Anterior cingulate cortex (tissue), 58 donors: ENCODE measurements at places on chromosomes 13 and 19.
A peak's percentile ranks its signal among the peaks of the same experiment; 100 is the strongest.

GRCh38 chr13:114130837-114131582, 1.4 kb downstream of the RASA3 start:
- DNase-seq = no peak

DNA sequence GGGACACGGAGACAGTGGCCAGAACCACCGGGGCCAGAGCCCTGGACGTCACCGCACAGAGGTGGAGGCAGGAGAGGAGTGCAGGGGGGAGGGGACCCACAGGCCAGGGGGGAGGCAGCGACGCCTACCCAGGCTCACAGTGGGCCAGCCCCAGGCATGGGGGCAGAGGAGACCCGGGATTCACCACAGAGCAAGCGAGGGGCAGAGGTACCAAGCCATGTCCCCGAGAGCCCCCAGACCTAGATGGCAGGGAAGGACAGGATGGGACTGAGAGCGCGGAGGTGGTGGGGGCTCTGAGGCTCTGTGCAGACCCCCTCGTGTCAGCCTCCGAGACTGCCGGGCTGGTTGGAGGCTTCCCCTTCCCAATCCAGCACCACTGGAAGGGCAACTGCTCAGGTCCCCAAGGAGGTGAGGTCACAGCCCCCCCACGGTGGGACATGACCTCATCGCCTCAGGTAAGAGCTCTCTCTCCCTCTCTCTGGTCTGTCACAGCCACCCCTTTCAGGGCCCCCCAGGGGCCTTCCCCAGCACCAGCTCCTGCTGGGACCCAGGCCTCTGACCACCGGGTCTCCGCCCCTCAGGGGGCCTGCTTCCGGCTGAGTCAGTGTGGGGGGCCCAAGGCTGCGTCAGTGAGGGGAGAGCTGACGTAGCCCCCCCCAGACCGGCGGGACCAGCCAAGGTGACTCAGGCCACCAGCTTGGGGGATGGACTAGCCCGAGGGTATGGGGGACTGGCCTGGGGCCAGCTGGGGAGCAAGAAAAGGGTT, 2.2 kb upstream of the IL11 start:
- no peak for DNase-seq

DNA sequence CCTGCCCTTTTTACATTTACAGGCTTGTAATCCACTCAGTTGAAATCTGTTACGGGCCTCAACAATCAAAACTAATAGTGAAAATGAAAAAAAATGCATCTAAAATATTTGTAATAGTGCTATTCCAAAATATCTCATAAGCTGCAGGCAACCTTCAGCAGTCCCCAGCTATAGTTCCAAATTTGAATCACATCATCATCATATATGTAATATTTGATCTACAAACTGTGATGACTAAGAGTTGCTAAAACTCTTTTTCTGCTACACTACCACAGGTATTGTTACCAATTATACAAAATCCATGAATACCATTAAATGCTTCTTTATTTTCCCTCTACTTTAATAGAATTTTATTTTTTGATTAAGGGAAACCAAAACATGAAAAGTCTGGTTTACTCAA, 121.4 kb upstream of the RFC3 start:
- DNase-seq = no peak

- DNase-seq = no peak
Measured at GRCh38 chr19:35247526-35248309, 1.1 kb upstream of the LSR start.

GRCh38 chr13:24192811-24193162, 32.3 kb downstream of the SPATA13 start:
- no peak for DNase-seq

GRCh38 chr19:48551437-48552302, at the start of gene SULT2B1:
TSS of gene SULT2B1 (plus strand) at chr19:48552172. CDS start at chr19:48552253, 81 bp downstream.
- no peak for DNase-seq

GRCh38 chr13:40060296-40061007, 405.0 kb downstream of the COG6 start:
- DNase-seq = peak; percentile 64

DNA sequence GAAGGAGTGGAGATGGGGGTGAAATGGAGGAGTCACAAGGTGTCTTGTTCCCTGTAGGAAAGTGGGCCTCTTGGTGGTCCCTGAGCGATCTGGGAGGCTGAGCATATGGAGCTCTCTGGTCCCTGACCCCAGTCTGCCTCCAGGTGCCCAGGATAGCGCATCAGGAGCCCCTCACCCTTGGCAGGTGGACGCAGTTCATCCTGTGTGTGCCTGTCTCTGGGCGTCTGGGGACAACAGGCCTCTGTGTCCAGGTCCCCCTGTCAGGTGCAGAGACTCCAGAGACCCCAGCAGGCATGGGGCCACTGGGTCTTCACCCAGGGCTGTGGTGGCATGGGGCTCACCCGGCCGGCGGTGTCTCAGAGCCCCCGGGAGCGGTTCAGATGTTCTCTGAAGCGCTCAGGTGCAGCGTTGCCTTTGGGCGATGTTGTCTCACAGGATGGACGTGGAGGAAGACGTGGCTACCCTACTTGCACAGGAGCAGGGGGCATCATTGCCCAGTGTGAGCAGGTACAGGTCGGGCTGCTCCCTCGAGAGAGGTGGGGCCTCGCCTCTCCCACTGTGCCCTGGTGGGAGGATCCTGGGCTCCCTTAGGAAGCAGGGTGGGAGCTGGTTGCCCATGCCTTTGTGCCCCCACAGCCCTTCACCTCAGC, 58.1 kb upstream of the TPM4 start:
- no peak for DNase-seq

GRCh38 chr19:1385816-1386215, 2.1 kb downstream of the NDUFS7 start:
- no peak for DNase-seq

- DNase-seq = no peak
Measured at GRCh38 chr13:33146843-33147611, 130.8 kb downstream of the KL start.

- DNase-seq = no peak
Measured at GRCh38 chr13:106651442-106651841, 83.5 kb upstream of the ARGLU1 start.

DNA sequence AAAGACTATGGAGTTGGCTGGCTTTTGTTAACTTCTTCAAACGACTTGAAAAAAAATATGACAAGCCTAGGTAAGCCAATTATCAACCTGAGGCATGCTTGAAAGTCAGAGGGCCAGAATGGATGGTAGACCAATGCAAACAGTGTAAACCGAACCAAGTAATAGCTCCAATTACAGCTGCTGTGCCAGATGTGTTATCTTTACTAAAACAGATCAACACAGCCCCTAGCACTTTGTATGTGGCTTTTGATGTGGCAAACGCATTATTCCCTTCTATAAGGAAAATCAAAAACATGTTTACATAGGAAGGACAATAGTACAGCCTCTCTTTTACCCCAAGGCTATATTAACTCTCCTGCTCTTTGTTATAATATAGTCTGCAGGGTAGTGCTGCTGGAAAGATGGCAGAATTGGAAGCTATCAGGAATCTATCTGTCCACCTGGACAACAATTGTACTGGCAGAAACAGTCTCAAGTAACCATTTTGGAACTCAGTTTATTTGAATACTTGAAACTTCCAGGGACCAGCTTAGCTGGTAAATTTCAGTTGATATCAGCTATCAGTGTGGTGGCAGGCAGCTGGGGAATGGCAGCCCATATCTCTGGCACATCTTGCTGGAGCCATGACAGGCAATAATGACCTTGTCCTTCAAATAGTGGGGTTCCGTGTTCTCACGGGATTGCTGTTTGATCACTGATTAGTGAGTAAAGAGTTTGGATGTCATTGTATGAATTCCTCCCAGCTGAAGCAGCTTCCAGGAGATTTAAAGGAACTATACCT, 144.4 kb upstream of the WASF3 start:
- no peak for DNase-seq

DNA sequence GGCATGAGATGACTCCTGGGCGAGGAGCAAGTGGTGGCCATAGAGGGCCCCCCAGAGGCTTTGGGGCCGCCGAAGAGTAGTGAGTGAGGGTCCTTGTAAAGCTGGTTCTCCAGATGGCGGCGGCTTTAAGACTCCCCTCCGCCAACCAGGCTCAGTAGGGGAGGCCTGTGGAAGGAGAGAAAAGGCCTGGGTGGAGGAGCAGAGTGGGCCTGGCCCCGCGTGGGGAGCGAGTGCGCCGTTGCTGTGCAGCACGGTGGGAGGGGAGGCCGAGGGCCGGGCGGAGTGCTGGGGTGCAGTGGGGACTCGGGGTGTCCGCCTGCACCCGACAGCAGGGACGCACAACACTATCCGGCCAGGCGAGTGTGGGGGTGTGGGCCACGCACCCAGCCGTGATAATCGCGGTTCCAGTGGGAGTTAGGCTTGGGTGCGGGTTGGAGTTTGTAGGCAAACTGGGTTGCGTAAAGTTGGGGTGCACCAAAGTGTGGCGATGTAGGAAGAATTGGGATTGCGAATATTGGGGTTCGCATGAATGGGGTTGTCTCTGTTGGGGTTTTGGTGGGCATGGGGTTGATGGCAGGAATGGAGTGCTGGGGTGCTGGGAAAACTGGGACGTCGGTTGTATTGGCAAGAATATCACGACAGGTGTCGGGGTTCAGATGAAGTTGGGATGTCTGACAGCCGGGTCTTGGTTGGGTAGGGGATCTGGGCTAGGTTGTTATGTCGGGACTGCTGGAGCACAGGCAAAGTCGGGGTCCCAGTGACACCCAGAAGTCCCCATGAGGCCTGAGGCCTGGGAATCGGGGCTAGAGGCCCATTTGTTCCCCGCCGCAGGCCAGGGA, 687 bp upstream of the CIRBP start:
- DNase-seq = no peak

GRCh38 chr13:46165485-46166223, 16.3 kb downstream of the LCP1 start:
- no peak for DNase-seq

- DNase-seq = no peak
Measured at GRCh38 chr13:26681036-26681435, 79.5 kb downstream of the GPR12 start.

DNA sequence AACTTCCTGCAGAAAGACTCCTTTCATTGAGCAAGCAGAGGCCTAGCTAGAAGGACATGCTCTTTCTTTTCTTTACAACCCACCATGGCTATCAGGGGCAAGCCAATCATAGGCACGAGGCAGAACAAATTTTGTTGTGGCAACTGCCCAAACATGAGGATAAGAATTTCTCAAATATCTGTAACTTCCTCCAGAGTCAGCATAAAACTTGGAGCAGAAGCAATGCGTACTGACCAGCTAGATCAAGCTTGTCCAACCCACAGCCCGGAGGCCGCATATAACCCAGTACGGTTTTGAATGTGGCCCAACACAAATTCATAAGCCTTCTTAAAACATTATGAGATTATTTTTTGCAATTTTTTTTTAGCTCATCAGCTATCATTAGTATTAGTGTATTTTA, 87.0 kb upstream of the SOX21 start:
- no peak for DNase-seq

DNA sequence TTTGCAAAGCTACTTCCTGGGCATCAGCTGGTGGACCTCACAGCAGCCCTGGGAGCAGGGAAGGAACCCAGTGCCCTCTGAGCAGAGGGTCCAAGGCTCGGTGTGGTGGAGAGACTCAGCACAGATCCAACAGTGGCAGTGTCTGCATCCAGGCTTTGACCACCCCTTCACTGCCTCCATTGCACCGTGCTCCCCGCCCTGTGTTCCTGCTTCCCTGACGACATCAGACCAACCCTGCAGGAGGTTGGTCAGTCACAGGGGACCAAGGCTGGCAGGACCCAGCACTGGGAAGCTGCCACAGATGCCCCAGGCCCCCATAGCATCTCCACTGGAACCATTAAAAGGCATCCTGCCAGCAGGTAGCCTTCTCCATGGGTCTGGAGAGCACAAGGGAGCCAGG, 7.8 kb upstream of the VSTM2B start:
- DNase-seq = no peak

- DNase-seq = no peak
Measured at GRCh38 chr19:39927076-39927475, 7.4 kb downstream of the FCGBP start.

GRCh38 chr19:51194527-51195315, 30.2 kb upstream of the CD33 start:
- no peak for DNase-seq

GRCh38 chr19:48513289-48514122, 1.9 kb upstream of the LMTK3 start:
- DNase-seq = peak; percentile 79

- DNase-seq = no peak
Measured at GRCh38 chr19:50628146-50628545, 11.5 kb downstream of the SYT3 start.

DNA sequence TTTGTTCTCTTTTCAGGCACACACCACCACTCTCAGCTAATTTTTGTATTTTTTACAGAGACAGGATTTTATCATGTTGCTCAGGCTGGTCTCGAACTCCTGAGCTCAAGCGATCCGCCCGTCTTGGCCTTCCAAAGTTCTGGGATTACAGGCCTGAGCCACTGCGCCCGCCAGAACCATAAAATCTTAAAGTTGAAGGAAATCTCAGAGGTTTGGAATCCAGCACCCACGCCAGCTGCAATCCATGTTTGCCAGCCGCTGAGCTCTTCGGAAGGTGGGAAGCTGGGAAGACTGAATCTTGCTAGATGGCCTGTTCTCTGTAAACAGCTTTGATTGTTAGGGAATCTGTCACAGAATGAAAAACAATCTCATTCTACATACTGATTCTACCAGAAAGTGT, 38.5 kb downstream of the SPATA13 start:
- no peak for DNase-seq

DNA sequence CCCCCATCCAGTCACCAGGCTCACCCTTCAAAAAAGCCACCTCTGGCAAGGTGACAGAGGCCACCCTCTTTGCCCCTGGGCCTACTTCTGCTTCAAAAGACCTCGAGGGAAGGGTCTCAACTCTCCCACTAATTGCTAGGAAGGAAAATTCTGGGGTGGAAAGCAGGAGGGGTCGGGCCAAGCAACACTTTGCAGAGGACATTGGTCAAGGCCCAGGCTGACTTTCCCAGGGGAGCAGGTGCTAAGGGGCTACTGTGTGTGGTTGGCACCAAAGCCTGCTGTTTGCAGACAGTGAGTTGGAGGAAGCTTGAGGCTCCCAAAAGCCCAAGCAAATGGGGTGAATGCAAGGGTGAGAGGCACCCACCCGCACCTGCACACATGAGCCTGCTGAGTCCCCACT, 28.6 kb upstream of the VSTM2B start:
- no peak for DNase-seq

DNA sequence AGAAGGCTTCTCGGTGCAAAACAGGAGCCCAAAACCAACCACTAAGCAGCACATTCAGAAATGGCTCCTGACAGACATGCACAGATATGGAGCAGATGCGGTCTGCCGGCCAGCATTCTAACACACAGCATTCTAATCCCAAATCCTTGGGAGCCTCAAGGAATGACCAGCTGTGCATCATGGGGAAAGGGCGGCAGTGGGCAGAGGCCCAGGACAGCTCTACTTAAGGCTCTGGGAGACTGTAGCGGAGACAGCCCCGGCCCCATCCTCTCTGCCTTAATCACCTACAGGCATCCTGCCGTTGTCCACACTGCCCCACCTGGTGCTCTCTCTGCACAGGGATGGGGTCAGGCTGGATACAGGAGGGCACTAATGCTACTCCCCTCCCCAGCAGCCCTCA, 1016.0 kb downstream of the UQCRFS1 start:
- DNase-seq = no peak
